Caco-2 (cell line): ENCODE measurements at places on chromosomes 4 and X. TPM values are rescaled to one million over a fixed set of nuclear protein-coding genes. Genes with fewer than 3 reads are reported as not detected.
A peak's percentile ranks its signal among the peaks of the same experiment; 100 is the strongest.

- H3K36me3 ChIP-seq, result no peaks in the 10 kb centered on the region; the same call in none of the 2 replicates
- H3K4me1 ChIP-seq, result no peaks in the 10 kb centered on the region
- H3K27ac ChIP-seq, result no peak overlapping the region
- DNase-seq, result no peak
- no peaks in the 10 kb centered on the region for H3K27me3 ChIP-seq
Observed at GRCh38 chr4:2924765-2925301, 38.4 kb downstream of the NOP14 start.

CLGN gene
- total RNA-seq, result 2.6 and 5.5 TPM in 2 replicates

GRCh38 chr4:47829438-47829837, 8.4 kb downstream of the CORIN start:
- no peak for DNase-seq
- H3K27me3 ChIP-seq, result no peaks in the 10 kb centered on the region
- H3K4me1 ChIP-seq, result no peaks in the 10 kb centered on the region

- peaks cover 17% of the 10 kb centered on the region for H3K4me1 ChIP-seq
- H3K27ac ChIP-seq, result peak overlapping the region; percentile 34
- H3K27me3 ChIP-seq, result no peaks in the 10 kb centered on the region
- H3K36me3 ChIP-seq, result no peaks in the 10 kb centered on the region
Observed at GRCh38 chr4:112284166-112284565, 1.5 kb downstream of the TIFA start.

DNA sequence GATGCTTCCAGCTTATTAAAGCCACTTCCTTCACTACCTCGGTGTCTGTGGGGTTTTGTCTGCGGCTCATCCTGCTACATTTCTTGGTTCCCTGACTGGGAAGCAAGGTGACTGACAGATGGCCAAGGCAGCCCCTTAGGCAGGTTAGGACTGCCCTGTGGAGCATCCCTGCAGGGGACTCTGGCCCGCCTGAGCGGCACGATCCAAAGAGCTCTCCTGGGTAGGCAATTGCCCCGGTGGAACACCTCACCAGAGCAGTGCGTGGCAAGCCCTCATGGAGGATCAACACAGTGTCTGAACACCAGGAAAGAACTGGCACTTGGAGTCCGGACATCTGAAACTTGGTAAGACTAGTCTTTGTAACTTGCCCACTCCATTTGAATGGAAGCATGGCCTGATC, 1143.4 kb downstream of the ARAP2 start:
- DNase-seq, result no peak
- no peak overlapping the region for H3K27ac ChIP-seq
- H3K36me3 ChIP-seq, result no peaks in the 10 kb centered on the region
- no peak overlapping the region for H3K4me3 ChIP-seq

GPRASP3 gene
- 2.6 and 2.8 TPM in 2 replicates for total RNA-seq

- H3K27me3 ChIP-seq, result no peaks in the 10 kb centered on the region
- DNase-seq, result no peak
- H3K27ac ChIP-seq, result no peak overlapping the region
- no peak overlapping the region for H3K4me3 ChIP-seq
- no peaks in the 10 kb centered on the region for H3K36me3 ChIP-seq
Observed at GRCh38 chrX:142036116-142036515, 132.4 kb downstream of the MAGEC1 start.

GRCh38 chr4:185735866-185736400, 76.1 kb downstream of the SORBS2 start:
- no peak overlapping the region for H3K4me3 ChIP-seq
- DNase-seq, result no peak
- H3K27me3 ChIP-seq, result no peaks in the 10 kb centered on the region
- no peak overlapping the region for H3K27ac ChIP-seq
- H3K4me1 ChIP-seq, result no peaks in the 10 kb centered on the region

- H3K4me1 ChIP-seq, result peaks cover 10% of the 10 kb centered on the region
- H3K27me3 ChIP-seq, result no peaks in the 10 kb centered on the region
- no peak for DNase-seq
- H3K36me3 ChIP-seq, result 0 out of 2 replicates have a peak, but pooled peaks cover 3% of the 10 kb centered on the region
- no peak overlapping the region for H3K27ac ChIP-seq
Observed at GRCh38 chrX:2903366-2903765, 25.8 kb downstream of the ARSD start.

DNA sequence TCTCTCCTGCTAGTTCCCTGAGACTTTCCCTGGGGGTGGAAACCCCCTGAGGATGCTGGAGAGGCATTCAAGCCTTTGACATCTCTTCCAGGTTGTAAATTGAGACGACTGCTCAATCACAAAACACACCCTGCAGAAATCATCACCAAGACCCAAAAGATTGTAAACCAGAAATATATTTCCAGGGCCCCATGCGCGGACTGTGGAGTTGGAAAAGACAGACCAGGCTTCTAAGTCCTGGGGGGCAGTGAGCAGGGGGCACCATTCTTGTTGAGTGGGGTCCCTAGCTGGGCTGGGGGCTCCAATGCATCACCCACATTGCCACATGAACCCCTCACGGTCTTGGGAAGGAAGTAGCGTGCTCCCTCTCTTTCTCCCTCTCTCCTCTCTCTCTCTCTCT, 87.9 kb upstream of the C4orf50 start:
- no peaks in the 10 kb centered on the region for H3K4me1 ChIP-seq
- H3K27ac ChIP-seq, result no peak overlapping the region
- no peaks in the 10 kb centered on the region for H3K27me3 ChIP-seq
- no peak overlapping the region for H3K4me3 ChIP-seq

DNA sequence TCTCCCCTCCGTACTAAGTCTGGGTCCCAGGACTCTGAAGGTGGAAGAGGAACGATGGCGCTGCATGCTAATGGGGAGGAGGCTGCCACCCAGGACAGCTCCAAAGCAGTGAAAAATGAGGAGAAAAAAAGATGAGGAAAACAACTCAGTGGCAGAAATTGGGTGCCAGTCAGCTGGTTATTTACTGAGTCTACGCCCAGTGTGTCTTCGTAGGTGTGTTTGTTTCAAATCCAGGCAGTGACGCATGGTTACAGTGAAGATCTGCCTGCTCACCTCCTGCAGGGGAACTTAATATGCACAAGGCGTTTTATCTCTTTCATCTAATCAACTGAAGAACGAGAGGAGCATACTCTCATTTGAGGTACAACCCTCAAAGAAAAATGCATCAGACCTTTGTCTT, 70.9 kb upstream of the FBXW7 start:
- H3K36me3 ChIP-seq, result no peaks in the 10 kb centered on the region
- no peak overlapping the region for H3K27ac ChIP-seq
- H3K4me3 ChIP-seq, result no peak overlapping the region

NHSL2 gene
- total RNA-seq, result 0.18 and 0.39 TPM in 2 replicates

DNA sequence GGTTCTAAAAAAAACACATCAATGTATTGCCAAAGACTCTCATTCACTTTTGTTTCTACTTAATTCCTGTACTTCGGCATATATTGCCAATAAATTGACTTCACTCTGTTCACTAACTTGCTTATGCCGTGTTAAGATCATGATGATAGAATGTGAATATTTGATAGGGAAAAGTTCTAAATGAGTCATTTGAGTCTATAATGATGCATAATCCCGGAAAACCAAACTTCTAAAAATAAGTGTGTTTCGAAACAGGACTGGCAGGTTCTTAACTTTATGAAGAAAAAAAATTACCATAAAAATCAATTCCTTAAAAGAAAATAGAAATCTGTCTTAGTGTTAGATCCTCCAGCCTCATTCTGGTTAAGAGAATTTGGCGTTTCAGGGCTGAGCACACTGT, 387.5 kb upstream of the FTHL17 start:
- no peak for DNase-seq
- H3K36me3 ChIP-seq, result no peaks in the 10 kb centered on the region
- H3K4me3 ChIP-seq, result no peak overlapping the region
- H3K4me1 ChIP-seq, result no peaks in the 10 kb centered on the region
- H3K27ac ChIP-seq, result no peak overlapping the region

- peak overlapping the region; percentile 69 for H3K4me3 ChIP-seq
- H3K27me3 ChIP-seq, result no peaks in the 10 kb centered on the region
- H3K4me1 ChIP-seq, result peaks cover 3% of the 10 kb centered on the region
- H3K36me3 ChIP-seq, result no peaks in the 10 kb centered on the region; the same call in 1 of the 2 replicates
Observed at GRCh38 chrX:48800574-48801279, 1.1 kb upstream of the HDAC6 start.

DNA sequence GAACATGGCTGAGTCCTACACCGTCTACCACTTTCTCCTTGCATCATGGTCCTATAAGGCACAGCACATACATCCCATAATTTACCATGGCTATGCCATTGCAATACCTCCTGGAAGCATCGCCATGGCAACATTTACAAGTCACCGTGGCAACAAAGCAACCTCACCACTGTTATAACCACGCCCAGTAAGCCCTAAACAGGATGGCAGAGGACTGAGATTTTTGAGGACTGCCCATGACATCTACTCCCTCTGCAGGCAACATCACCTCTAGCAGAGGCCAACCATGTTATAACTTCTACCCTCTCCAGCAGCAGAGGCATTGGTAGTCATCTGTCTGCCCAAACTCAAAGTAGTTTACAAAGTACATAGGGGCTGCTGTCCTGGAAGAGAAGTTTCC, 29.7 kb downstream of the BCOR start:
- H3K4me1 ChIP-seq, result no peaks in the 10 kb centered on the region
- peak; percentile 9 for DNase-seq
- H3K36me3 ChIP-seq, result no peaks in the 10 kb centered on the region
- no peak overlapping the region for H3K4me3 ChIP-seq
- no peak overlapping the region for H3K27ac ChIP-seq

GRCh38 chr4:145230726-145231125, 50.3 kb upstream of the OTUD4 start:
- H3K27me3 ChIP-seq, result no peaks in the 10 kb centered on the region
- DNase-seq, result no peak
- no peak overlapping the region for H3K27ac ChIP-seq
- no peaks in the 10 kb centered on the region for H3K4me1 ChIP-seq
- H3K4me3 ChIP-seq, result no peak overlapping the region

C4orf36 gene
- total RNA-seq, result 2.2 and 2.4 TPM in 2 replicates

DNA sequence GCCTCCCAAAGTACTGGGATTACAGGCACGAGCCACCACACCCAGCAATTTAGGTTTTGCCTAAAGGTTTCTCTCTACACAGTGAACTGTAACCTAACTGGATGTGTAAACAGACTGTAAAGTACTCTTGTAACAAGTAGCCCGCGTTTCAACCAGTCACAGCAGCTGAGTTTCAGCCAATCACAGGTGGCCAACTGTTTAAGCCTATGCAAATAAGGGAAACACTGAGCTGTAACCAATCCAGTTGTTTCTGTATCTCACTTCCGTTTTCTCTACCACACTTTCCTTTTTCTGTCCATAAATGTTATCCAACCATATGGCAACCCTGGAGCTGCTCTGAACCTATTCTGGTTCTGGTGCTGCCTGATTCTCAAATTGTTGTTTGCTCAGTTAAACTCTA, 59.9 kb downstream of the DIPK2B start:
- no peak overlapping the region for H3K27ac ChIP-seq
- H3K27me3 ChIP-seq, result no peaks in the 10 kb centered on the region
- H3K36me3 ChIP-seq, result no peaks in the 10 kb centered on the region
- no peak overlapping the region for H3K4me3 ChIP-seq

- H3K4me1 ChIP-seq, result no peaks in the 10 kb centered on the region
- DNase-seq, result no peak
- H3K36me3 ChIP-seq, result no peaks in the 10 kb centered on the region
- H3K4me3 ChIP-seq, result no peak overlapping the region
Observed at GRCh38 chrX:45353456-45353855, 152.8 kb upstream of the DIPK2B start.

GRCh38 chr4:76957004-76957738, 7.6 kb downstream of the SEPTIN11 start:
- H3K36me3 ChIP-seq, result no peaks in the 10 kb centered on the region
- peaks cover 48% of the 10 kb centered on the region for H3K4me1 ChIP-seq
- no peaks in the 10 kb centered on the region for H3K27me3 ChIP-seq

- no peak overlapping the region for H3K27ac ChIP-seq
- no peaks in the 10 kb centered on the region for H3K27me3 ChIP-seq
- H3K4me1 ChIP-seq, result peaks cover 13% of the 10 kb centered on the region; the same call in 1 of the 2 replicates
- no peaks in the 10 kb centered on the region for H3K36me3 ChIP-seq
Observed at GRCh38 chrX:19824603-19825002, 62.8 kb downstream of the SH3KBP1 start.

DNA sequence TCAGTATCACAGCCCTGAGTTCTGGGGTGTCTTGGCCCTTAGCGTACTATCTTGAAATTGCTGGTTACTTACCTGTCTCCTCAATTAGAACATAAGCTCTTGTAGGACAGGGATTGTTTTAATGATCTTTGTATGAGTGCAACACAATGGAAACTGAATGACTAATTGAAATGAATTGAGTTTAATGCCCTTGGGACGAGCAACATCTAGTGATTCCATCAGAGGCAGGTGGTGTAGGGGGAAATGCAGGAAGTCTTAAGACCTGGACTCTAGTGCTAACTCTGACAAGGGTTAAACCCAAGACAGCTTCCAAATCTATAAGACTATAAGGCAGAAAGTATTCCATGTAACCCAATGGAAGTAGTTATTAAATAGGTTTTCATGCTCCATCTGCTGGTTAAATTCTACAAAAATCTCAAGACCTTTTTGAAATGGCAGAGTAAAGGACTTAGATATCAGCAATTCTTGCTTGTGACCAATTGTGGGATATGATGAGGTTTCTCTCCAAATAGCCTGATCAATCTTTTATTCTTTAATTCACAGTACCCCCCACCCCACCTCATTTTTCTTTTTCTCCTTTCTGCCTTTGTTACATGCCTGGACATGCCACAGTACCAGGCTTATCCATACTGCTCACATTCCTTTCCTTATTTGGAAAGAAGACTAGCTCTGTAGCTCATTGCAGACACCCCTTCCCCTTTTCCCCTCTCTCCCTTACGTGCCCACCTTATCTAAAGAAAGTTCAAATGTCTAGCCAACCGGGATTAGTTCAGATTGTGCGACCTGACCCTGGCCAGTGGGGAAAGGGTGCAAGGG, 340.8 kb downstream of the PAPSS1 start:
- 0 out of 2 replicates have a peak, but pooled peaks cover 3% of the 10 kb centered on the region for H3K4me1 ChIP-seq
- H3K27me3 ChIP-seq, result no peaks in the 10 kb centered on the region
- no peak for DNase-seq
- H3K36me3 ChIP-seq, result no peaks in the 10 kb centered on the region
- H3K4me3 ChIP-seq, result no peak overlapping the region

CCNI gene
- 153 and 164 TPM in 2 replicates for total RNA-seq

ERAS gene
- not detected in 2 replicates for total RNA-seq

DNA sequence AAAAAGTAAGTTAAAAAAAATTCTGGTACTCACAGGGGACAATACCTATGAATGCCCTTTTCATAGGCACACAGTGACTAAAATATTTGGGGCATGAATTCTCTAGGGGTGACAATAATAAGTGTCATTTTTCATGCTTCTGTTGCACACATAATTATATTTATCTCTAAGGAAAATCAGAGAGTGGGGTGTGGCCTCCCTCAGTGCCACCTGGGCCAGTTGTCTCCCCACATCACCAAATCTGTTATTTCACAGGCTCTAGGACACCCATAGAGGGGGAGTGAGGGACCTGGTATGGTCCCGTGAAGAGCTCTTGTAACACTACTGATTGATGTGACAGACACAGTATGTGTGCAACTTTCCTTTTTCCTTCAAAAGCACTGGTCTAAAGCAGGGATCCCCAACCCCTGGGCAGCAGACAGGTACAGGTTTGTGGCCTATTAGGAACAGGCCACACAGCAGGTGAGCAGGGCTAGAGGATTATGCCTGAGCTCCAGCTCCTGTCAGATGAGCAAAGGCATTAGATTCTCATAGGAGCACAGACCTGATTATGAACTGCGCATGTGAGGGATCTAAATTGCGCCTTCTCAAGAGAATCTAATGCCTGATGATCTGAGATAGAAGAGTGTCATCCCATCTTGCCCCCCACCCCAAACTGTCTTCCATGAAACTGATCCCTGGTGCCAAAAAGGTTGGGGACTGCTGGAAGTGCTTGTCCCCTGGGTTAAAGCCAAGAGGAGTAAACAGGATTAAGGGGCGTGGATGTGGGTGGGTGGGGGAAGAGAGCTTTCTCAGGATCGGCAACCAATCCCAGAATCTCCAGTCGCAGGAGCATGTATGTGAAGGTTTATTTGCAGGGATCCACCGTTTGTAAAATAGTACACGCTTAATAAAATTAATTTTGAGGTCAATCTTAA, 856 bp downstream of the SLC9B1 start:
- H3K27me3 ChIP-seq, result no peaks in the 10 kb centered on the region
- peak; percentile 11 for DNase-seq
- H3K4me1 ChIP-seq, result no peaks in the 10 kb centered on the region
- H3K27ac ChIP-seq, result peak overlapping the region; percentile 99
- H3K36me3 ChIP-seq, result no peaks in the 10 kb centered on the region
